ENCODE measurements at places on chromosomes 2 and 18. TPM values are rescaled to one million over a fixed set of nuclear protein-coding genes. Genes with fewer than 3 reads are reported as not detected.

The SERPINB4 gene
- not detected for total RNA-seq

The ALK gene
- not detected for total RNA-seq

The UCN gene
- total RNA-seq: 1.2 TPM

The PDE6D gene
- 52.6 TPM for total RNA-seq

The NFE2L2 gene
- total RNA-seq: 13.9 TPM

The ZNF385B gene
- total RNA-seq: 22.9 TPM

The TRIM54 gene
- not detected for total RNA-seq

The HAUS1 gene
- 141 TPM for total RNA-seq

The REEP1 gene
- total RNA-seq: 0.93 TPM

The GNAL gene
- total RNA-seq: 26.8 TPM

The TLX2 gene
- total RNA-seq: not detected

The MSTN gene
- total RNA-seq: not detected

The OTOF gene
- 0.36 TPM for total RNA-seq

The CDH19 gene
- not detected for total RNA-seq

The EFHD1 gene
- 5.9 TPM for total RNA-seq

The VWC2L gene
- not detected for total RNA-seq

The LHCGR gene
- not detected for total RNA-seq

The GALR1 gene
- not detected for total RNA-seq

The NETO1 gene
- total RNA-seq: 0.71 TPM

The NYAP2 gene
- total RNA-seq: 0.07 TPM

The TWSG1 gene
- 87.9 TPM for total RNA-seq

The ELP2 gene
- 171 TPM for total RNA-seq

The ATAD2B gene
- 22.4 TPM for total RNA-seq

The CCDC74B gene
- 13.8 TPM for total RNA-seq

The TPGS2 gene
- total RNA-seq: 301 TPM

The PAX8 gene
- 1.4 TPM for total RNA-seq

The CCDC141 gene
- 1.8 TPM for total RNA-seq

The CAPN14 gene
- 0.04 TPM for total RNA-seq

The TXNDC2 gene
- total RNA-seq: not detected

The ABCG5 gene
- not detected for total RNA-seq

The KIDINS220 gene
- total RNA-seq: 56.1 TPM

The RAMP1 gene
- total RNA-seq: not detected

The ADCYAP1 gene
- 0.03 TPM for total RNA-seq

The DNAJC10 gene
- 174 TPM for total RNA-seq

The SETBP1 gene
- total RNA-seq: 12.0 TPM

The LRATD1 gene
- 2.9 TPM for total RNA-seq

The IGFBP5 gene
- 150 TPM for total RNA-seq

The KCNG2 gene
- total RNA-seq: 0.99 TPM

The SCYGR4 gene
- total RNA-seq: not detected

The CNDP1 gene
- not detected for total RNA-seq

The PLEK gene
- total RNA-seq: not detected

The IL1A gene
- 3.2 TPM for total RNA-seq

The ANKRD39 gene
- 17.3 TPM for total RNA-seq

The CCL20 gene
- not detected for total RNA-seq

The RGPD4 gene
- 0.06 TPM for total RNA-seq

The MDH1B gene
- total RNA-seq: 3.9 TPM

The TMEM247 gene
- total RNA-seq: not detected

The AUP1 gene
- 73.7 TPM for total RNA-seq

The RNASEH1 gene
- 28.2 TPM for total RNA-seq

Measured in neural progenitor cell (in vitro differentiated cells).